Islet precursor cell (in vitro differentiated cells): ENCODE measurements at places on chromosomes 12 and 14.

DNA sequence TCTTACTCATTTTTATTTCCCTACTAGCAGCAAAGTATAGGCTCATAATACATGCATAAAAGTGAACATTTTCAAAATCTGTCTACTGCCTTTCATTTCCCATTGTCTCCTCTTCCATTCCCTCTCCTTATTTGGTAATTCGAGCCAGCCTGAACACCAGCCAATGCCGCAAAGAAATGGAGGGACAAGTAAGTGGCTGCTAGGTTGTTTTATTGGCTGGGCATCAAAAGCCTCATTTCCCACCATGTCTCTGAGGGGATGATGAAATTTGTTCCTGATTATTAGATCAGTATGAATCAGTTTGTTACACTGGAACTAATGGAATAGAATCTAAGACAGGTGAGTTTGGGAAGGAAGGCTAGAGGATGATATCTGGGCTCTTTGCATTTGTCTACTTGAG lies 143.5 kb downstream of the KCNA5 start:
- no peak for DNase-seq

DNA sequence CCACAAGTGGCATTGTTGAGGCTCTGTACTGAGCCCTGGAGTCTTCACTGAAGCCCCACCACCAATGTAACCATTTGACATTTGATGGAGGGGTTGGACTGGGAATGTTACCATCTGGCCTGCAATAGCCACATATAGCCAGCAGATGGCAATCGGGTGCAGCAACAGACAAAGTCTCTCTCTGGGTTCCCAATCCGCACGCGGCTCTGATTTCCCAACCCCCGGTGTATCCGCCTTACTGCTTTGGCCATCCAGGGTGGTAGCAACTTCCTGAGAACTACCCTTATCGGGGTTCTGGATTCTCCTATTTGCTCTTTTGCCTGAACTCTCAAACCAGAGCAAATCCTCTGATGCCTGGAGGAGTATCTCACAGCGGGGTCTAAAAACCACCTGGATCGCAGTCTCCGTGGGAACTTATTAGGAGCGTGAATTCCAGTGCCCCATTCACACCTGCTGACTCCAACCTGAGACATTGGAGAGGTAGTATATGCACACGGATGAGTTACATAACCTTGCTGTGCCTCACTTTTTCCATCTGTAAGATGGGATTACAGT lies 14.2 kb downstream of the VRTN start:
- DNase-seq: peak; percentile 90

GRCh38 chr12:70008944-70009343 lies 183.9 kb downstream of the MYRFL start:
- no peak for DNase-seq

GRCh38 chr14:51024377-51024776 lies 70.5 kb downstream of the TRIM9 start:
- DNase-seq: no peak

- DNase-seq: no peak
Observed at GRCh38 chr14:56812364-56813141, 2.3 kb upstream of the OTX2 start.

GRCh38 chr12:66033151-66033550 lies 97.4 kb downstream of the LLPH start:
- DNase-seq: no peak

DNA sequence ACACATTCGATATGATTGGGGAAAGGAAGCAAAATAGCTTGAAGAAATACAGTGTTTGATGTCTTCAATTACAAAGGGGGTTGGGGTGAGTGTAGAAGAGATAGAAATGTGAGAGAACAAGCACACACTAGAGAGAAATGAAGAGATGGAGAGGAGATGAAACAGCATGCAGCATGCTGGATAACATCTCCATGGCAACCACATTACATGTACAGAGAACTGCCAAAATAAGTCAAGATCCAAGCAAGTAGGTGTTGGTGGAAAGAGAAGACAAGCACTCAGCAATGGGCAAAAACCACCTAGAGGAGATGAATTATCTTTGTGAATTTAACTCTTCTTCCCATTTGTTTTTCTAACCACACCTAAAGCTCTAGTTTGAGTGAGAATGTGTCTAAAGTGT lies 289.8 kb downstream of the GRIN2B start:
- DNase-seq: no peak

GRCh38 chr12:91379051-91379775 lies 196.6 kb upstream of the DCN start:
- DNase-seq: no peak

DNA sequence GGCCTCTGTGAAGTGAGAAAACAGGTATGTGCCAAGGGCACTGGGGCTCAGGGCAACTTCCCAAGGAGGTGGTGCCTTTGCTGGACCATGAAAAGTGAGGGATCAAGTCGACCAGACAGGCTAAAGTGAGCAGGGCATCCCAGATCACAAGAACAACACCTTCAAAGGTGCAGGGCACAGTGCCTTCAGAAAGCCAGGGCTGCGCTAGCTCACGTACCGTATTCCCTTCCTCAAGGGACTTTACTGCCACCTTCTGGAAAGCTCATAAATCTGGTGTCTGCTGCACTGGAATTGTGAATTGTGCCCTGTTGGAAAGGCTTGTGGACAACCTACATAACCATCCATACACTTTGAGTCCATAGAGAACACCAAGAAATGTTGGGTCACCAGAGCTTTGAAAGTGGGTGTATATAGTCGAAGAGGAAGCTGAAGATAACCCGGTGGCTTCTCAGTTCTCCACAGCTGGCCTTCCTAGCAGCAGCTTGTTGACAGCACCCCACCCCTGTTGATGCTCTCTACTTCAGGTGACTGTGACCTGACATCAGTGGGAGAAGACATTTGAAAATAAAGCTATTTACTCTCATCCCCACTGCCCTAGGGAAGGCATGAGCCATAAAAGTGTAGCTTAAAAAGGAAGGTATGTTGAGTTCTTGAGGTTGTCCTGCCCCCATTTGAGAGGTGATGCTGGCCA lies 24.5 kb downstream of the FIGNL2 start:
- peak; percentile 81 for DNase-seq

DNA sequence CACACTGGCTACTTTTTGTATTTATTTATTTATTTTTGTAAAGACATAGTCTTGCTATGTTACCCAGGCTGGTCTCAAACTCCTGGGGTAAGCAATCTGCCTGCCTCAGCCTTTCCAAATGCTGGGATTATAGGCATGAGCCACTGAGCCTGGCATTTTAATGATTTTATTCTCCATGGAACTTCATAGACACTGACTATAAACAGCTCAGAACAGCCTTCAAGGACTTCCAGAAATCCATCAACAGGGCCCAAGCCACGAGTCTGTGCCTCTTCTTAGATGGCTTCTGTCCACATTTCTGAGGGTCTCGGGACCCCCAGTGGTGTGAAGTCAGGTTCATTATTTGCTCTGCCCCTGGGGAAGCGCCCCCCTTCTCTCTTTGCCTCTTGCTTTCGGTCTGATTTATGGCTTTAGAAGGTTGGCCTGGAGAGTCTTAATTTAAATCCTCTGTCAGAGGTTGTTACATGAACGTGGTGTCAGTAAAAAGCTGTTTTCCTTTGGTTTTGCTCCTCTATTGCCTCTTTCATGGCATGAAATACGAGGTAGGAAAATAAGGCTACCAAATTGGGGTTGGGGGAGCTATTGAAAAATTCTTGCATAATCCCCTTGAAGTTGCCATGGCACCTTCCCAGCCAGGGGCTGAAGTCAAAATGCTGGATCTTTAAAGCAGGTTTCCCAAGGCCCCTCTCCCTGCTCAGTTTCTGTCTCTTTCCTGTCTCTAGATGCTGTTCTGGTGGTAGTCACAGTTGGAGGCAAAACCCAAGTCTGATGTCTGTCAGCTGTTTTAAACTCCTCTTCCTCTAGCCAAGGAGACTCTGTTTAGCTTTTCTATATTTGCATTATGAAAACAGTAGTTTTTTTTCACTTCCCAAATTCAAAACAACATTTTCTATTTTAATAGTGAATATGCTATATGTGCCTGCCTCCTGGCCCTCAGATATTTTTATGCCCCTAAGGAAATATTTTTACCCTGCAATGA lies 129.4 kb downstream of the SMOC1 start:
- no peak for DNase-seq

DNA sequence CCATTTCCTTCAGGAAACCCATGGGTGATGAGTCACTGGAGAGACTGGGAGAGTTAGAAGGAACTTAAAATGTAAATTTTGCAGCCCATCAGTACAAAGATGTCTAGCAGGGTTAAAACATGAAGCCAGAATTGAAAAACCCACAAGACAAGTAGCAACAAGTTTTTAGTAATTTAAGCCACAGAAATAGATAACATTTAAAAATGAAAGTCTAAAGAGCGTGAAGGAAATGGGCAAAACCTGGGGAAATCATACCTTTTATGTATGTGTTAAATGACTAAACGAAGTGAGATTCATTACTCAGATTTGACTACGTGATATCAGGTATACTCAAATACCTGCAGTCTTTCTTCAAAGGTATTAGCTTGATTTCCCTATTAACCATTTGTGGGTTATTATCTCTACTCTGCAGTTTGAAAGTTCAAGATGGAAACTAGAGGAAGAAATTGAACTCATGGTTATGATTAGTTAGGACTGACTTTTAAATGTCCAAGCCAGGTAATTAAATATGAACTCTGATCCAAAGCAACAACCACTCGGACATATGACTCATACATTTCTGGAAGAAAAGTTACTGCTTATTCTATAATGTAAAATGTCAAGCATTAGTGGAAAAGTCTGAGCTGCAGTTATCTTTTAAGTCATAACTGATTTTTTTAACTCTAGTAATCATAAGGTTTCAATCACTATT lies 84.1 kb downstream of the ITPR2 start:
- no peak for DNase-seq

GRCh38 chr14:99589031-99589441 lies 15.0 kb downstream of the CCDC85C start:
- DNase-seq: no peak

GRCh38 chr12:59734371-59734770 lies 138.5 kb downstream of the SLC16A7 start:
- no peak for DNase-seq

GRCh38 chr12:915090-915489 lies 34.4 kb downstream of the RAD52 start:
- DNase-seq: no peak

GRCh38 chr14:33642080-33642479 lies 308.8 kb downstream of the EGLN3 start:
- no peak for DNase-seq

DNA sequence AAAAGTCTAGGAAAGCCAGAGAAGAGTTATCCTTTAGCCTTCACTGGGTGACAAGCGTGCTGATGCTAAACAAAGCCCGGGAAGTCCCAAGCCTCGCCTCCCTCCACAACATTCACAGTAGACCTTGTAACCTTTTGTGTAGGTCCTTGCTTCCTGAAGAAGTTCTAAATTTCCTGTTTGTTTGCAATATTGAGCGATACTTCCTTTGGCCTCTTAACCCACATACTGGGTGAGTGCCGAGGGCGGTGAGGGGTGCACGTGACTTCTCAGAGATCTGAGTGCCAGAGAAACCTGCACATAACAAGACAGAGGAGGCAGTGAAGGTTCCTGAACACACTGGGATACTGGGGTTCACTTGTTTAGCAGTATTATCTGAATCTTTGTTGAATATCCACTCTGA lies 134.3 kb downstream of the PLXNC1 start:
- peak; percentile 49 for DNase-seq

- DNase-seq: peak; percentile 28
Observed at GRCh38 chr14:95344536-95344935, 24.8 kb upstream of the CLMN start.

DNA sequence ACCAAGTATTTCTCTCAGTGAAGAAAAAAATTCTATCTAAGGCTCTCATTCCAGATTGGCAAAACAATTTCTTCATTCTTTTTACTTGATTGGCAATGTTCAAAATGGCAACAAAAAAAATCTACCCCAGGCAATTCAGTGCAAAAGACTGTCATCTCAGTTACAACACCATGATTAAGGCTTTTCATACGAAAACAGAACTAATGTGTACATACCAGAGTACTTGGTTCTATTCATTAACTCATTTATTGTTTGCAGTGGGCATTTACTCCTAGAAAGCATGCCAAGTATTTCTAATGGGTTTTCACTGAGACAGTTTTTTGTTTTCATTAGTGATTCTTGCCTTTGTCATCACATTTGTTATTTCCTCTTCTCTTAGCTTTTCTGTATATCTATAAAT lies 33.0 kb downstream of the DBX2 start:
- no peak for DNase-seq

DNA sequence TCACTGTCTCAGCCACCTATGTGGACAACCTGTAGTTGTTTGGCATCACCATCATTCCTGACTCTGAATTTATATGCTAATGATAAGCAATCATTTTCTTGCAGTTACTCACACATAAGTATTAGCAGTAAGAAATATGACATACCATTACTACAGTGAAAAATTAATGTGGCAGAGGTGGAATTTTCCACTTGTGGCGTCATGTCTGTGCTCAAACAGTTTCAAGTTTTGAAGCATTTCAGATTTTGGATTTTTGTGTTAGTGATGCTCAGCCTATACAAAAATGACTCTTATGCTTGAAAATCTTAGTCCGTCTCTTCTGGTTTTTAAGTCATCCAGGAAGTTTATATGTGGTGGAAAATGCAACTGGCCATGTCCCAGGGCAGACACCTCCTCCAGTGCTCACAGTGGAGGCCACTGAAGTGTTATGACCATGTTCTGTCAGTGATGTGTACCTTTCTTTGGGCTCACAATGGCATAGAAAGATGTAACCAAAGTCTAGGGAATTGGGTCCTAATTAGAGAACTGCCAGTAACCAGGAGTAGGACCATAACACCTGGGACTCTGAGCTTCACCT lies 220.6 kb downstream of the SYT1 start:
- no peak for DNase-seq

DNA sequence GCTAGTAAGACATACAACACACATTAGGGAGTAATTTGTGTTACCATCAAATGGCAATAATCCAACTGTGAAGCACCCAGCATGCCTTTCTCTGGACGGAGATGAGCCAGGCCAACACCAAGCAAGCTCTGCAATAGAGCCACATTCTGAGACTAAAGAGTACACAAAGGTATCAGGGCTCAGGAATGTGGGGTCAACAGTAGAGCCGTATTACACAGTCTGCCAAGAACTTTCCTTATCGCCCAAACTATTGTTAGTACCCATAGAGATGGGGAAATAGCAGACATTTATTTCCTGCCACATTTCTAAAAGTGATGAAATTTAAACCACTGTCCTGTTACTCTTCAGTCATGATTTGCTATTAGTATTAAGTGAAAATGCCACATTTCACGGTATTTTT lies 113.7 kb downstream of the BMP4 start:
- no peak for DNase-seq

DNA sequence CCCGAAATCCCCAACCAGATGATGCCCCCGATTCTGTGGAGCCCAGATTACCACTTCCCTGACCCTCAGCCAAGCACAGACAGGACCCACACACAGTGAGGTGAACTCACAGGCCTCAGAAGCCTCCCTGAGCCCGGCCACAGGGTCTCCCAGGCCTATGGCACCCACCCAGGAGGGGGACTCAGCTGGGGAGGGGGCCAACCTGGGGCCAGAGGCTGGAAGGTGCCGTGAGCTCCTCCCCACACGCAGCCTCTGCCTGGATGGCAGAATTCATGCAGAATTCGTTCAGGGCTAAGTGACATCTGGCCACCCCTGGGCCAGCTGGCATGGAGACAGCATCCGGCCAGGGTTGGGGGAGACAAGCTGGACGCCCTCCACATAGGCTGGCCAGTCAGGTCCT lies 11.8 kb downstream of the TMEM179 start:
- DNase-seq: no peak

- DNase-seq: no peak
Observed at GRCh38 chr12:40351976-40352375, 127.2 kb downstream of the LRRK2 start.

GRCh38 chr12:5503774-5504173 lies 71.9 kb downstream of the NTF3 start:
- DNase-seq: peak; percentile 79
